ENCODE measurements at places on chromosomes 12 and 14.

DNA sequence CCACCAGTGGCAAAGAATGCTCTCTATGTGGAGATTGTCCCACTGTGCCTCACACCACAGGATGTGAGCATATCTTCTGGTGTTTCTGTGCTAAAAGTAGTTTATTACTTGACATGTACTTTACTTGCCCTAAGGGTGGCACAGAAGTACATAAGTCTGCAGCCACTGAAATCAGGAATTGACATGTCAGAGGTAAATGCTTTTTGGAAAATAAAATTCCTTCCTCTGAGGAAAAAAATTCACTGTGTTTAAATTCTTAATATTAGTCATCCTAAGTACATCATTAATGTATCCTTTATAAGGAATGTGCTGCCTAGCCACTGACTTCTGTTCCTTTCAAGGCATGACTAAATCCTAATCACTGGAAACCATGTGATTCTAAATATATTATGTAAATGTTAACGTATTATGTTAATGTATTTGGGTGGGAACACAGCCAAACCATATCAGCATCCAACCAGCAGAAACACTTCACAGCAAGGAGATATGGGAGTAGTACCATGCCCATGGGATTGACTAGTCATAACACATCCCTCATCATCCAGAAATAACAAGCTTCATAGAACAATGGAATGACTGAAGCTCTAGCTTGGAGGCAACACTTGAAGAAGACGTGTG lies 239.7 kb upstream of the PPFIA2 start:
- no peak for DNase-seq

- peak; percentile 65 for DNase-seq
These were observed 204.4 kb downstream of the TMX1 start for GRCh38 chr14:51444353-51445000.

DNA sequence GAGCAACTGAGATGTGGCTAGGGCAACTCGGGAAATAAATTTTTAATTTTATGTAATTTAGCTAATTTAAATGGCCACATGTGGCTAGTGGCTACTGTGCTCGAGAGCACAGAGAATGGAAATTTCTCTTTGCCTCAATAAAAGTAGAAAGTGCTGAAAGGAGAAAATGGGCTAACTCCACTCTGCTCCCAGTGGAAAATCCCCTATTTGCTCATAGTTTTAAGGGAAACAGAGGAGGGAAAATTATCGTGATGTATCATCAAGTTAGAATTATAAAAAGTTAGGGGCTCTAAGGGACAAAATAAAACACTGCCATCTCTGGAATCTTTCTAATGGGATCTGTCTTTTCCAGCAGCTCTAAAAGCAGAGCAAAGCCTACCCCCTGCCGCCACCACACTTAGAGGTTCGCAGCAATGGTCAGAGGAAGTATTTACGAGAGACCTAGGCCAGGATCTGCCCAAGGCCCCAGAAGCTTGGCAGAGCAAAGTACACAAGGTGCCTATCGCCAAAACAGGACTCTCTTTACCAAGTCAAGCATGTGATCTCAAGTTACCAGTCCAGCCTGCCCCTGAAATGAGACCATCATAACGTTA lies 220.7 kb downstream of the PPM1H start:
- no peak for DNase-seq

DNA sequence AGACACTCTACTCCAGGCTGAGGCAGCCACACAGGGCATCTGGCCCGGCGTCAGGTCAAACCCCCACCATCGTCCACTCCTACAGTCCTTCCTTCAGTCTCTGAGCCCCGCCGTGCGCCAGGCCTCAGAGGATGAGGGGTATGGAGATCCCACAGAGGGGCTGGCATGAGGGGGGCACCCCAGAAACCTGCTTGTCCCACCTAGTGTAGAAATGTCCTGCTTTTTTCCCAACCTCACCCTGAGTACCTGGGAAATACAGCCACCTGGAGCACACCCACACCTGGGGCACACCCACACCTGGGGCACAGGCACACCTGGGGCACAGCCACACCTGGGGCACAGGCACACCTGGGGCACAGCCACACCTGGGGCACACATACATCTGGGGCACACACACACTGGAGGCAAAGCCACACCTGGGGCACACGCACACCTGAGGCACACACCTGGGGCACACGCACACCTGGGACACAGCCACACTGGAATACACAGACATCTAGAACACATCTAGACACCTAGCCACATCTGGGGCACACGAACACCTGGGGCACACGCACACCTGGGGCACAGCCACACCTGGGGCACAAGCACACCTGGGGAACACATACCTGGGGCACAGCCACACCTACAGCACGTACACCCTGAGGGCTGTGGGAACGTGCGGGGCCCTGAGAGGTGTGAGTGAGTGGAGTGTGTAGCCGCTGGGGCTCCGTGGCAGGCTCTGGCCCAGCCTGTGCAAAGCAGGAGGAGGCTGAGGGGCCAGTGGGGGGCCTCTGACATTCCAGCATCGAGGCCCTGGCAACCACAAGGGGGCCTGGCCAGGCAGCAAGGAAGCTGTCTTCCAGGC lies 18.4 kb downstream of the AKT1 start:
- DNase-seq = no peak

- no peak for DNase-seq
These were observed 71.1 kb downstream of the EGLN3 start for GRCh38 chr14:33879684-33880286.

DNA sequence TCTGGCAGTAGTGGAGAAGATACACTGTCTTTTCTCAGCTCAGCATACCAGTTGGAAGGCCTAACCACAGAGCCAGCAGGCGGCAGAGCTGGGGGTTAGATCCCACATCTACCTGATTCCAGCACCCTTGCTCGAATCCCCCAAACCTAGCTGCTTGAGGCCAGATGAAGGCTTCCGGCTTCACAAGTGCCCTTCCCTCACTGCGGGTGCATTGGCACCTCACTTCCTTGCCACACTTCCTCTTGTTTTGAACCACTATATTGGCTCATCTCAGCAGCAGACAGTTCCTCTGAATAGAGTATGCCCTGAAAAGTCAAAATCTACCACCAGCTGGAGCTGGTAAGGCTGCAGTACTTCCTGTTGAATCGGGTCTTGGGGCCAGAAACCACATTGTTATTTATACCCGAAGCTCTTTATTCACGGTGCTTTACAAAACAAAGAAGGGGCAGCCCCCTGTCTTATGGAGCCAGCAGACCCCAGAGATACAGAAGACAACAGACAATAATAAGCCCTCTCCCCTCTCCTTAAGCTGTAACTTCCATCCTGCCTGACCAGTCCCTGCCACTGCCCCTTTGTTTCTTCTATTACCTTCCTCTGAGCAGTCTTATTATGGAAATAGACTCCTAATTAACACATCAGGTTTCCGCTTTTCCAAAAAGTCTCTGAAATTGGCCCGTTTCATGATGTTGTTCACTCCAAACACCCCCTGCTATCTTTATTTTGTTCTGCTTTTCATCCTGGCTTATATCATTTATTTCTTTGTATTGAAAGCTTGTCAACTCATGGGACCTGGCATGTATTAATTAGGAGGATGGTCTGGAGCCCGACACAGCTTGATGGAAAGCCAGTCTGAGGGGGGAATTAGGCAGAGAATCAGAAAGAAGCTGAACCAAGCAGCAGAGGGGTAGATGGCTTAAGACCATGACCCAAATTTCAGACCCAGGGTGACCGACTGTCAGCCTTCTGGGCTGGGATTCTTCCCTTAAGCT lies 233.5 kb downstream of the EFCAB11 start:
- no peak for DNase-seq

GRCh38 chr12:114704096-114704495 lies 20.1 kb upstream of the TBX3 start:
- no peak for DNase-seq

DNA sequence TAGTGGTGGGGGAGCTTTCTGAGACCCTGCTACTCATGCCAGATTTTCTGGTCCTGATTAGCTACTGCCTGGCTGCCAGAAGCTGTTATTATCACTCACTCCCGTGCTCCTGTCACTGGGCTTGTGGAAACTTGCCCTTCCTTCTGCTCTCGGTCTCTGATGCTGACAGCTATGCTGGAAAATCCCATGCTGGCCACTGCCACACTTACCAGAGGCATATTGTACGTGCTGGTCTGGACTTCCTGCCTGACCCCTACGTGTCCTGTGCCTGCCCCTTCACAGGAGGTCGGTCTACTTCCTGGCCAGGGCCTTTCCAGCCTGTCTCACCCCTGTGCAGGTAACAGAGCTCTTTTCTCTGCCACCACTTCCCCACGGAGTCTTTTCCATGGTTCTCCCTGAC lies 149.4 kb upstream of the PLEKHG7 start:
- no peak for DNase-seq

DNA sequence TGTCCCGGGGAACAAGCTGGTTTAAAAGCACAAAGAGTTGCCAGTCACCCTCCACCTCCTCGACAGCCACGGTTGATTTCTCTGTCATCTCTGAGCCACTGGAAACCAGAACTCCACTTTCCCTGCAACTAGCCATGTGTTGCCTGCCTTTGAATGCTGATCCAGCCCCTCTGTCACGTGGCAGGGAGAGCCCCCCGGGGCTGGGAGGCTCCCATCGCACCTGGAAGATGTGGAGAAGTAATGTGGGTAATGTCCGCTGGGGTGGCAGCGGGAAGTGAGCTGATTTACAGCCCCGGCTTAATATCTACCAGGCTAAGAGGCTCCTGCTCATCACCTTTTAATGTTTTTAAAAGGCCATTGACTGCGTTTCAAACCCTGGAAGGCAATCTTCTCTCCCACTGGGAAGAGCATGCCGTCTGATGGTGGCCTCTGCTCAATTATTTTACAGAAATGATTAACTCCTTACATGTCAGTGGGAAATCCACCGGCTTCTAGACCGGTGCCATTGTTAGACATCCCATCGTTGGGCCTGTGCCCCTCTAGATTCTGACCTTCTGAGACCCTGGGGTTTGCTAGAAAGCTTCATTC lies 7.4 kb downstream of the PRIMA1 start:
- DNase-seq = no peak

- no peak for DNase-seq
These were observed 442.8 kb downstream of the ZFP36L1 start for GRCh38 chr14:68349900-68350629.

DNA sequence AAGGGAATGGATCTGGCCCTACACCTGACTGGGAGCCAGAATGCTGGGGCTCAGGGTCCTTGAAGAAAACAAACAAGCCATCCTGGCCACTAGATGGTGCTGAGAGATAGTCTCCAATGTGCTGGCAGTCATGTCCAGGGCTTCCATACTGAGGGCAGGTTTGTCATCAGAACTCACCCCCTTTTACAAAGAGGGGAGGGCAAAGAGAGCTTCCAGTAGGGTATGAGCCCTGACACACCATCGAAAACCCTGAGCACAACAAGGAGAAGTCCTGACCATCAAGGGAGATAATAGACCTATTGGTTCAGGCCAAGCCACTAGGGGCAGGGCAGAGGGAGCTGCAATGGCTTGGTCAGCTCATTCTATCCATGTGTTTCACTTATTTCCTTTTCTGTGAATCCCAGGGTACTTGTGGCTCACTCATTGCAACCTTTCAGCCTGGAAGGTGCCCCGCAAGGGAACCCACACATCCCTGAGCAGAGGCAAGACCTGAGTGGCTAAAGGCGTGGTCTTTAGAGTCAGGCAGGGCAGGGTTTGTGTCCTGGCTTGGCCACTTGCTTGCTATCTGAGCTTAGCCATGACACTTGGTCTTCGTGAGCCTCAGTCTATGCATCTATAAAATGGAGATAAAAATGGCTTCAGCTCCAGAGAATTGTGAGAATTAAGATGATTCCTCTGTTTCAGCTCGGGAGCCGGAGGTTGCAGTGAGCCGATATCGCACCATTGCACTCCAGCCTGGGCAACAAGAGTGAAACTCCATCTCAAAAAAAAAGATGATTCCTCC lies 6.2 kb upstream of the PLEKHH1 start:
- peak; percentile 38 for DNase-seq

- no peak for DNase-seq
These were observed 28.2 kb downstream of the FOXN3 start for GRCh38 chr14:89388853-89389252.

- no peak for DNase-seq
These were observed 14.4 kb upstream of the TBX5 start for GRCh38 chr12:114420182-114420943.

DNA sequence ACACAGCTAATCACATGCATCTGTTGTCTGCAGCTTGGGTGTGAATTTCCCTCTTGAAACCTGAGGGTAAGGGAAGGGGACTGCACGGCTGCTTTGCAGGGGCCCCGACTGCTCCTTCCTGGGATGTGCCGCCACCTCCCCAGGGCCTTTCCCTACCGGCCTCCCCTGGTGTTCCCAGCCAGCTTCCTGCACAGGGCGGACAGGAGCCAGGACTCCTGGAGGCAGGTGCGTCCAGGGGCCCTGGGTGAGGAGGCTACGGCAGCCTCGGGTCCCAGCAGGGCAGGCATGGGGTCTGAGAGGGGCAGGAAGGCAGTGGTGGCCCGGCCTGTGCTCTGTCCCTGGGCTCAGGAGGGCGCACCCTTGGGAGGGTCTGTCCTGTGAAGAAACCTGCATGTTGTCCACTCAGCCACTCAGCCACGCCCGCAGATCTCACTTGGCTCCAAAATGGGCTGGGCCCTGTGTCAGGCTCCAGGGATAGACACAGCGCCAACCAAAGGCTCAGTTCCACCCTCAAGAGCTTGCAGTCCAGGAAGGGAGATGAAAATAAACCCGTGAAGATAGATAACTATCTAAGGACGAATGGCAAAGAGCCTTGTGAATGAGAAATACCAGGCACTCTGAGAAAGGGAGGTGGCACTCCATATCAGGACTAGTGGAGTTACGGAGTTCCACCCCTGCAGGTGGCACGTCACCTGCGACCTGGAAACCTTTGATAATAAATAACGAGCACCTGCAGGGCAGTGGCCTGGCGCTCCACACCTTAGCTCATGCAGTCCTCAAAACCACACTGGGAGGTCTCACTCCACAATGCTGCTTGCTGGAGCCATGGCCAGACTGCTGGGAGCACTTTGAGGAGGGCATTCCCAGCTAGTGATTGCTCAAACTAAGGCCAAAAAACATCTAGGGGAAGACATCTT lies 427.4 kb downstream of the AACS start:
- DNase-seq = no peak

DNA sequence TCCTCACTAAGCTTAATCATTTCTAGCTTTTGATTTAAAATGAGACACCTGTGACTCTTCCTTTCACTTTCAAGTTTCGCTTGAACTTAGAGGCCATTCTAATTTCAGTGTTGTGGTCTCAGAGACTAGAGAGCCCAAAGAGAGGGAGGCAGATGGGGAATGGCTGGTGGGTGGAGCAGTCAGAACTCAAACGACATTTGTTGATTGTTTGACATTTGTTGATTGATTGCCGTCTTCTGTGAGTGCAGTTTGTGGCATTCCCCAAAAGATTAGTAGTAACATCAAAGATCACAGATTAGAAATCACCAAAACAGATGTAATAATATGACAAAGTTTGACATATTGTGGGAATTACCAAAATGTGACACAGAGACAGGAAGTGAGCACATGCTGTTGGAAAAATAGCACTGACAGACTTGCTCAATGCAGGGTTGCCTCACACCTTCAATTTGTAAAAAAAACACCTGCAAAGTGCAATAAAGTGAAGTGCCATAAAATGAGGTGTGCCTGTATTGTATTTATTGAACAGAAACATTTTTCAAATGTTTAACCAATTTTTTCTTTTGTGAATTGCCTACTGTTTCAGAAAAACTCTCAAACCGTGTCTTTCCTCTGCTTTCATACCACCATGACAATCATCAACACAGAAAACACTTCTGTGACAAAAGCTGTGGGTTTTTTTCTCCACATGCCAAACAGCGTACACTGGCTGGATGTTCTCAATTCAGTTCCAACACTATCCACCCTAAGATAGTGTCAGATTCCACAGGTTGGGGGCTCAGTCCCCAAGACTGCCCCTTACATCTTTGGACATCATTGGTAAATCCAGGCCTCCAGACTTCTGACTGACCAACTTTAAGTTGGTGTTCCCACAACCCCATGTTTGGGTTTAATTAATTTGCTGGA lies 376.3 kb upstream of the RGS6 start:
- DNase-seq = peak; percentile 31

All from LHCN-M2 (cell line).